ENCODE measurements at places on chromosomes 3 and 15.

GRCh38 chr3:112314649-112315048, 18.3 kb upstream of the CD200 start:
- no peak for DNase-seq

- no peak for DNase-seq
These were observed 59.3 kb upstream of the COL6A6 start for GRCh38 chr3:130457671-130458070.

- DNase-seq = no peak
These were observed 44.3 kb downstream of the GLB1 start for GRCh38 chr3:33052671-33053070.

- DNase-seq = no peak
These were observed 71.4 kb upstream of the BHLHE40 start for GRCh38 chr3:4907643-4908432.

- no peak for DNase-seq
These were observed 39.8 kb downstream of the CGGBP1 start for GRCh38 chr3:88019024-88019423.

- DNase-seq = no peak
These were observed 33.4 kb downstream of the UBXN7 start for GRCh38 chr3:196398782-196399181.
